ENCODE measurements at places on chromosomes 13 and 19. TPM values are rescaled to one million over a fixed set of nuclear protein-coding genes. Genes with fewer than 3 reads are reported as not detected.

DNA sequence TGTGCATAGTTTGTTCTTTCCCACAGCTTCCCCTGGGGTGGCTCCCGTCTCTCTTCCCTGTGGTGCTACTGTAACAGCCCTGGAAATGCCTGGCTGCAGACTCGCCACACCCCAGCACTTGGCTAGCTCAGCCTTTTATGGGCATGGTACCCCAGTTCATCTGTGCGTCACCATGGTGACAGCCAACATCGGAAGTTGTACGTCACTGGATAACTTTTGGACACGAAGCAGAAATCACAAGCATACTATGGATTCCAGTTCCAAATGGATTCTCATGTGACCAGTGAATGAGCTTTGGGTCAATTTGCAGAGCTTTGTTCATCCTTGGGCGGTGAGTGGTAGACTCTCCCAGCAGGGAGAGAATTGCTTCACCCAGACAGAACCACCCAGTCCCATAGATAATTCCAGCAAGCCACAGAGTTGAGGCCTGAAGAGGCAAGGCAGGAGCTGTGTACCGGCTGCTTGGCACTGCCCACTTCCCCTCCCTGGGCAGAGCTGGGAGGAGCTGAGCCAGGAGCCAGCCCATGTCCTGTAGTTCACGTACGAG is 54.4 kb downstream of the COL4A2 start:
- no peak for DNase-seq

DNA sequence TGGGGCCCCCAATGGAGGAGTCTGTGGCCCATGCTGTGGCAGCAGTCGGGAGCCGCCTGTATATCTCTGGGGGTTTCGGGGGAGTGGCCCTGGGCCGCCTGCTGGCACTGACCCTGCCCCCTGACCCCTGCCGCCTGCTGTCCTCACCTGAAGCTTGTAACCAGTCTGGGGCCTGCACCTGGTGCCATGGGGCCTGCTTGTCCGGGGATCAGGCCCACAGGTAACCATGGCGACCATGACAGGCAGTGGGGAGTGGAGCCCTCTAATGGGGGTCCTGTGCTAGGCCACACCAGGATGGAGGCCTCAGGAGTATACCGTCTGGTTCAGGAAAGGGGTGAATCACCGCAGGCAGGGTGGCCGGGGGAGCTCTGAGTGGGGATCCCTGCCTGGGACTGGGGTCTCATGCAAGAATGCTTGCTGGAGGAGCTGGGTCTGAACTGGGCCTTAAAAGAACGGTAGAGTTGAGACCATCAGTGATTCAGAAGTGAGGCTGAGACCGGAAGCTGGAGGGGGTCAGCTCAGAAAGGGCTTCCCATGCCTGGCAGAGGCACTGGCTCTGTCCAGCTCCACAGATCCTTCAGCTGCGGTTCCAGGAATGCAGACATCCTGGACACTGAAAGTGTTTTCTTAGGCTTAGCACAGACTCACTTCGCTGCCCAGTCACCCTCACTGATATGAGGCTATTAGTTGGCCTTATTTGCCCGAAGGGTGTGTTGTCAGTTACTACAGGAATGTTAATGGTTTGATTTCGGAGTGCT is 29.1 kb downstream of the CNFN start:
- DNase-seq: no peak

Gene PSPN
- 2.7 TPM for total RNA-seq

Gene FRY
- 3.2 TPM for total RNA-seq

DNA sequence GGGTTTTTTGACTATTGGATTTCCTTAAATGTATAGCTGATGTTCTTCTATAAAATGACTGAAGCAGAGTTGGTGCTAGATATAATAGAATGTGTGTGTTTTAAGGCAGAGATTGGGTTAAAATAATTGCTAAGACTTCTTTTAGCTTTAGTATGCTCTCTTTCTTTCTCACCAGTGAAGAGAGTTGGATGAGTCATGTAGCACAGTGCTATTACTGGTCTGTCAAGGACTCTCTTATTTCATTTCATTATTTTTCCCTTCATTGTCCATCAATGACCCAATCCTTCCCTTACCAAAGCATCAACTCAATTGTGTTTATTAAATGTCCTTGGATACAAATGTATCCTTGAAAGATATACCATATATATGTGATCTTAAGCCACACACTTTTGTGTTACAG is 268.9 kb downstream of the IRS2 start:
- DNase-seq: no peak

Gene PNMA8C
- total RNA-seq: 0.11 TPM

DNA sequence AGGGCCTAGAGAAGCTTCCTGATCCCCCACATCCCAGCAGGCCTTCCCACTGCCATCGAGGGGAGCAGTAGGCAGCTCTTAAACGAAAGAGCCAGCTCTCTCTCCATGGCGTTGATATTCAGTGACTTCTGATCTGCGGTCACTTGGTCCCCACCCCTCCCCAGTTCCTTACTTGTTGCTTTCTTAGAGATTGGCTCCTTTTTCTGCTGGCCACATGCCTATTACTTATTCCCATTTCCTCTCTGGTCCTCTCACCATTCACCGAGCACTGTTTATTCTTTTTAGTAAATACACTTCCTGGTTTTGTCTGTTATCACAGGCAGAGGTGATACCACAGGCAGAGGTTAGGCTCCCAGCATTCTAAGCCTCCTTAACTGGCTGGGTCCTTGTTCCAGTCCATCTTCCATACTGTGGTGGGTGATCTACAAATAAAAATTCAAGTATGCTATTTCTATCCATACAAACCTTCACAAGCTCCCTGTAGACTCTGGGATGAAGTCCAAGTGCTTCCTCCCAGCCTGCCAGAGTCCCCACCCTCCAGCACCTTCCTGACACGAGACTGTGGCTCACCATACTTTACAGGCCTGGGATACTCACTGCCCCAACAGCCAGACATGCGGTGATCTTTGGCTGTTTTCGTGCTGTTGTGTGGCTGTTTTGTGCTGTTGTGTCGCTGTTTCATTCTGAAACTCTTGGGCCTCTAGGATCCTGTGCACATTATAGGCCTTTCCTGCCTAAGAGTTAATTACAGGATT is 315.9 kb downstream of the ATP8A2 start:
- DNase-seq: no peak

GRCh38 chr13:101627556-101627943 is 175.1 kb downstream of the ITGBL1 start:
- DNase-seq: no peak

GRCh38 chr13:41548910-41549309 is 91.6 kb downstream of the RGCC start:
- DNase-seq: no peak

DNA sequence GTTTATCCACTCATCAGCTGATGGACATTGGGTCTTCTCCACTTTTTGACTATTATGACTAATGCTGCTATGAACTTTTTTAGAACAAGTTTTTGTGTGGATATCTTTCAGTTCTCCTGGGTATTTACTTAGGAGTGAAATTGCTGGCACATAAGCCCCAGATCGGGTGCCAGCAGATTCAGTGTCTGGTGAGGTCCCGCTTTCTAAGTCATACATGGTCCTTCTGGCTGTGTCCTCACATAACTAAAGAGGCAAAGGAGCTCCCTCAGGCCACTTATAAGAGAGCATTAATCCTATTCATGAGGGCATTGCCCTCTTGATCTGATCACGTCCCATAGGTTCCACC is 600 bp upstream of the ZNF226 start:
- no peak for DNase-seq

DNA sequence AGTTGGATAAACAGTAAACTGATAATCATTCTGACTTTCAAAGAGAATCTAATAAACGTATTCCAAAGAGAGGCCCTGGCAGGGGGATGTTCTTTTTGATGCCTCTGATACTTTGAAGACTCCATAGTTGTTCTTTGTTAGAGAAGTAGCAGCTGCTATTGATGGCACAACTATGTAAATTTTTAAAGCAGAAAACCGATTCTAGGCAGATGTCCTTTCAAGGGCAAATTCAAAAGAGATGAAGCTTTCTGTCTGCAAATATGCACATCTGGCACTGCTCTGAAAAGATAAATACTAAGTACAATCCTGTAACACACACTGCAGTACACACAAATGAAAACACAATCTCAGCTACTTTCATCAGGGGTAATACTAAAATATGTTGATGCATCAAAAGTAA is 250.1 kb downstream of the VWA8 start:
- DNase-seq: no peak

- no peak for DNase-seq
Observed at GRCh38 chr19:45784096-45784495, 1.8 kb upstream of the DMPK start.

- DNase-seq: no peak
Observed at GRCh38 chr13:74251778-74252519, 117.7 kb upstream of the KLF12 start.

GRCh38 chr13:71634602-71635443 is 232.2 kb downstream of the DACH1 start:
- DNase-seq: no peak

Gene EFNB2
- total RNA-seq: 0.14 TPM

Gene DLL3
- 0.23 TPM for total RNA-seq

GRCh38 chr13:34250151-34250670 is 432.3 kb downstream of the RFC3 start:
- DNase-seq: no peak

Gene ZNF724
- 13.8 TPM for total RNA-seq

DNA sequence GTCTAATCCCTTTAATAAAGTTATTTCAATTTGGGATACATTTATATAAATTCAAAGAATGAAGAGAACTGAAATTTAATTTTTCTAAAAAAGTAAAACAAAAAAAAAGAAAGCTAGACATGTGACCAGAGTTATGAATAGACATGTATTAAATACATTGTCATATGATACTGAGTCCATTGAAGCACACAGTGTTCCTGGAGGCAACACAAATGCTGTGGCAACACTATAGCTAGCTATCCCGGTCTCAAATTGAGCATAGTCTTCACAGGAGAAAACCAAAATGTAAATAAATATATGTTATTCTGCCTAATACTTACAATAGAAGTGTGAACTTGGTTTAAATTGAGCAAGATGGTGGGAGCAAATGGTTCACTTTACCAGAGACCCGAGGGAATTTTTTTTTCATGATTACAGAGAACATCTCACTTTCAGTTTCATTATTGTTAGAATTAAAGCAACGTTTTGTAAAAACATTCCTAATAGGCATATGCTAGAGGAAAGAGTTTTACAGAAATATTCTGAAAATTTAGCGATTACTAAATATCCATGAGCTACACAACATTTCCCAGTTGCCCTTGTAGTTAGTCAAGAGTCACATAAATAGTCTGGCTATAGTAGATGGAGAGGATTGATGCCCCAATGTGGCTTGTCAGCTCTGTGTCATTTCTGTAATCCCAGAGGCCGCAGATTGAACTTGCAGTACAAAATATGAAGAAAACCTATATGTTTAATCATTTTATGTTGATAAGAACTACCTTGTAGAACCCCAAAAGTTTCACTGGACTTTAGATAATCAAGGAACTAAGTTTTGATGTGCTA is 775.7 kb upstream of the SPRY2 start:
- no peak for DNase-seq

Gene MAST1
- total RNA-seq: 2.6 TPM

GRCh38 chr19:1467215-1467489 is 11.9 kb downstream of the C19orf25 start:
- no peak for DNase-seq

DNA sequence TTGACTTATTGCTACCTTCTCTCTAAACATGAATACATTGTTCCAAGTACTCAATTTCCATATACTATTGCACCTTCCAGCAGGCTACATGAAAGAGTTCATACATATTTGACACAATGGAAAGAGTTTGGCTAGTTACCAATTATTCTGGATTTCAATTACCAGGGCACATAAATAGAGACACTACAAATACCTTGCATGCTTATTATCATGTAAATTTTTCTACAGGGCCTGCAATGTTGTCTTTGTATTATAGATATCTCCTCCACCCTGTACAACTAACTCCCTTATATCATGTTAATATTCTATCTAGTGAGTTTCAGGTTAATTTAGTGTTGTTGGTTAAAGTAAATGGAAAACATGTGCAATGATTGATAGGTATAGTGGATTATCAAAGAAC is 540.7 kb upstream of the SLITRK5 start:
- DNase-seq: no peak

Gene ZNF835
- 3.8 TPM for total RNA-seq

Gene WDR62
- total RNA-seq: 24.9 TPM

GRCh38 chr19:42254089-42254849 is 659 bp downstream of the ERF start:
- peak; percentile 80 for DNase-seq

- DNase-seq: peak; percentile 90
Observed at GRCh38 chr19:1076951-1077350, 10.0 kb downstream of the ARHGAP45 start.

DNA sequence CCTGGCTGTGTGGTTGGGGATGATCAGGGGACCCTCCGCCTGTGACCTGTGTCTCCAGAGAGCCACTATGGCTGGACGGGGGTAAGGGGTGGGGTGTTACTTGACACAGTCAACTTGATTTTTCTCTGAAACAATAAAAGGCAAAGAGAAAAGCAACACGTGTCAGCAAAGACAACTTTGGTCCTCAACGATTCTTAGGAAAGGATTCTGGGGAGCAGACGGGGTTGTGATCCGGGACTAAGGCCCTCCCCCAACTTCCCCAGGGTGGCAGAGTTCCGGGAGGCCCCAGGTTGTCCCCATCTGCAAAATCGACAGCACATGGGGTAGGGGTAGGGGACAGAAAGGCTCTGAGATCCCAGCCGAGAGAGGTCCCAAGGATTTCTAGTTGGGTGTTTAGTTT is 46.2 kb downstream of the COLGALT1 start:
- no peak for DNase-seq

Gene PABPC3
- total RNA-seq: 0.42 TPM

Gene RETN
- total RNA-seq: 4.8 TPM

GRCh38 chr13:90336507-90336906 is 1011.0 kb upstream of the MIR17HG start:
- no peak for DNase-seq

- no peak for DNase-seq
Observed at GRCh38 chr13:51246418-51247277, 24.4 kb downstream of the FAM124A start.

All from activated naive CD8-positive, alpha-beta T cell treated with anti-CD3 and anti-CD28 coated beads, Interleukin-2, amount 10 ng/mL, durations not matched to agents 7 days and 5 days (primary cell).